ENCODE measurements at places on chromosomes 1 and 21.
A peak's percentile ranks its signal among the peaks of the same experiment; 100 is the strongest.

- DNase-seq, result no peak
These were observed 294.0 kb upstream of the C1orf87 start for GRCh38 chr1:60367532-60367931.

DNA sequence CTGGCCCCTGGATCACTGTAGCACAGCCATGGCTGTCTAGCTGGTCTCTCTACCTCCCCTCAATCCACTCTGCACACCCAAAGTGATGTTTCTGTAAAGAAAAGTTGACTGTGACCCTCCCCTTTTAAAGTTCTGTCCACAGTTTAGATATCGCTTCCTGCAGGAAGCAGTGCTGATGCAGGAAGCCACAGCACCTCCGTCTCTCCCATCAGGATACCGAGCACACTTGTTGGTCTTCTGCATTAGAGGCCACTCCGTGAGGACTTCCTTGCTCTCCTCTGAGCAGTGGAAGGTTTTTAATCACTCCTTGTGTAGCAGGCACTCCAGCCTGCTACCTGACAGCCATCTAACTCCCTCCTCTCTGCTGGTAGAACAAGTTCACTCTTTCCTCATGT is 69.5 kb downstream of the GADD45A start:
- DNase-seq, result no peak

DNA sequence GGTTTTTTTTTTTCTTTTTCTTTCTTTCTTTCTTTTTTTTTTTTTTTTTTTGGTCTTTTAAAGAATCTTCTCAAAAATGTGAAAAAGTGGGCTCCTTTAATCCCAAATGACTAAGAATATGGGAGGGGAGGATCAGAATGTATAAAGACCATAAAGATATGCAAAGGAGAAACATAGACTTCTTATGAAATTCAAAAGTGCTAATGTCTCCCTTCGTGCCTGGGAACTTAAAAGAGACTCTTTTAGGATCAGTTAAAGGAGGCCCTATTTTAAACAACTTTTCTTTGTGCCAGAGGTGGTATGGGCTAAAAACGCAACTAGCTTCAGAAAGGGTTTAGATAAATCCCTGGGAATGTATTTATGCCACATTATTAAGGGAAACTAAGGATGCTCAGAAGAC is 54.2 kb upstream of the KAZN start:
- no peak for DNase-seq

DNA sequence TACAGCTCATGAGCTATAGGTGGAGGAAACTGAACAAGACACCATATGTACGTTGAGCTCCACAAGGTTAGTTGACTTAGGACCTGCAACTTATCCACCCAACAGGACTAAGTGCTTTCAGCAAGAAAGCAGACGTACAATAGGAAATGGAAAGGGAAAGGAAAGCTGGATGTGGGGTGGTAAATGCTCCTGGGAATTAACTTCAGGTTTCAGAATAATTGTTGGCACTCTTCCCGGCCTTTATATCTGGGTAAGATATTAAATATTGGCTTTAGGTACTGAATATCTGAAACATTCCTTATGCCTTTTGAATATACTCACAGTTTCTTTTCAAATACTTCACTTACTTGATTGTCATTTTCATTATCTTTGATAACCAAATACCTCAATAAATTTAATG is 36.3 kb downstream of the GLMN start:
- DNase-seq, result no peak

GRCh38 chr1:19310720-19311502 is 1.0 kb downstream of the AKR7A2 start:
- no peak for DNase-seq

DNA sequence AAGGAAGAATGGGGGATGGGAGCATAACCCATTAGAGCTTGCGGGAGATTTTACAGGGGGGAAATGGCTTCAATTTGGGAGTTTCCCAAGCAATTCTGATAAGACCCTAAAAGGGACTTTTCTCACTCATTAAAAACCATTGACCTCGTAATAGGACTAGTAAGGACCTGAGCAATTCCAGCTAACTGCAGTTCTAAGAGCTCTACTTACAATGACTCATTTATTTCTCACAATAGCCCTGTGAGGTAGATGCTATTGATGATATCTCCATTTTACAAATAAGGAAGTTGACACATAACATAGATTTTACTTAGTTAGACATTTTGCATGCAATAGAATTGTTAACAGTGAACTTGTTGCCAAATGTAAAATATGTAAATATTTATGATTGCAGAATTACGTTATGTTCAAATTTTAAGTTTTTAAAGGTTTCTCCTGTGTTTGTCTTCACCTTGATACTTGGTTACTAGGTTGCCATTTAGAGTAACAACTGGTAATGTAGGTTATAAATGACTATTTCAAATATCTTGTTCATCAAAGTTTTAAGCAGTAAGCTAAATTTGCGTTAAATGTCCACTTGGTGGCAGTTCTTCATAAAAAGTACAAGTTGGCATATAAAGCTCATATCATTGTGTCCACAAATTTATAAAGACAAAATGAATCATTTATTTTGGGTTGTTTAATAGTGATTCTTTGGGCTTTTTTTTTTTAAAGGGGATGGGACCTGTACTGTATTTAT is 182.0 kb downstream of the PLA2G4A start:
- no peak for DNase-seq

GRCh38 chr1:25360596-25361581 is 22.8 kb downstream of the TMEM50A start:
- no peak for DNase-seq

- DNase-seq, result no peak
These were observed 27.2 kb upstream of the KIAA0040 start for GRCh38 chr1:175219774-175220173.

GRCh38 chr1:230627767-230628166 is 14.5 kb upstream of the COG2 start:
- no peak for DNase-seq

DNA sequence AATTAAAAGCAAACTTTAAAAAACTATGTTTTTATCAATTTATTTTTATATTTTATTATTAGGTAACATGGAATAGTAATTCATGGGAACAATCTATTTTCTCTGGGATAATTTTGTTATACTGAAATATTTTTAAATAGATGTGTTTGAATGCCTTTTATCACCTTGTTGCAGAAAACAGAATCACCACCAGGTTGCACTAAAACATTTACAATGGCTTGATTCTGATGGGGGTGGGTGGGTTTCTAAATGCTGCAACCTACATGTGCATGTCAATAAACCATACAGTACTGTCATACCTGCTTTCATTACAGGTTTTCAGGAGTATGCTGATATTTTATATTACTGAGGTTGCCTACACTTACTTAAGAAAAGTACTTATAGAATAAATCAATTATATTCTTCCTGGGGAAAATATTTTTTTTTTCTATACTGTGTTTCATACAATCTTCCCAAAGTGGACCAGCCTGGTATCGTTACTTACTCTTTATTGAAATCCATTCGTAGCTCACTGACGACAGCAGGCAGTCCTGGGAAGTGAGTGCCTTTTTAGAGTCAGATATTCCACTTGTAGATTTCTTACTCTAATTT is 132.8 kb downstream of the PTPRC start:
- DNase-seq, result peak; percentile 39

GRCh38 chr1:147762233-147763024 is 2.0 kb upstream of the GJA5 start:
- peak; percentile 38 for DNase-seq

GRCh38 chr1:33713058-33713877 is 150.6 kb upstream of the HMGB4 start:
- DNase-seq, result no peak

Data from activated CD8-positive, alpha-beta T cell treated with anti-CD3 and anti-CD28 coated beads, Interleukin-2, amount 10 ng/mL, durations not matched to agents 7 days and 5 days (primary cell).